ENCODE measurements at places on chromosomes 6 and 20.

GRCh38 chr6:41545247-41545702, 906 bp upstream of the FOXP4 start:
- no peak for DNase-seq

DNA sequence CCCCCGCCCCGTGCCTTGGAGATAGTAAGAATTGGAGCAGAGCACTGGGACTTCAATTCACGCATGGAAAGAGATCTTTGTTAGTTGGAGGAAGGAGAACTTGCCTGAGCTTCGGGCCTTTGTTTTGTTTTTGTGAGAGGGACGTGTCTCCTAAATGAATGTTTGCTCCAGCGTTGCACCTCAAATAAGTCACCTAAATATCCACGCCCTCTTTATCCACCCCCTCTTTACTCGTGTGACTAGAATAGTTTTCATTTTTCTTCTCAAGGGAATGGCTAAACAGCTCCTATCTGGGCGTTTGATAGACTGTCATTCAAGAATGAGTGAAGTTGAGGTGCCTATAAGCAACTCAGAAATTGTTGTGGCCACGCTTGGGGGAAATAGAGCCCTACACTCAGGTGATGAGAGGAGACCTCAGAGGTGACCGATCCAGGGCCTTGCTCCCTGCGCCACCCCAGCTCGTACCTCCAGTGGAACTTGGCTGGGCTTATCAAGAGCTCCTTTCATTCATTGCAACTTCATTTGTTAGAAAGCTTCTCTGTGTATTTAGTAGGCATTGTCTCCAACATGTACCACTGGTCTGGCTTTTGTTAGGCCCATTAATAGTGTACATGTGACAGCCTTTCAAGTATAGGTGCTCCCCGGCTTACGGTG, 861 bp downstream of the PCMTD2 start:
- no peak for DNase-seq

DNA sequence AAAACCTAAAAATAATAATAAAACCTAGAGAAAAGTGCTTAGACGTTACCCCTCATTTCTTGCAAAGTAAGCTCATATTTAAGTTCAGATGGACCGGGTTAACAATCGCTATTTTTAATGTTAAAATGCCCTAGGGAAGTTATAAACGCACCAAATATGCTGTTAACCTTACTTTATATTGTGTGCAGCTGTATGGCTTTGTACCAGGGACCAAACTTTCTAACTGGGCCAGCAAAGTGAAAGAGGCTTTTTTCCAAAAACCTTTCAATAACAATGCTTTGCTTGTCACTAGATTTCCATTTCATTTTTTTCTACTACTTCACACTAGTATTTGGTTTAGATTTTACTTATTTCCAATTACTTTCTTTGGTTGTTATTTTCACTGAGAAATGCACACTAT, 248.5 kb downstream of the FOXC1 start:
- DNase-seq: no peak

DNA sequence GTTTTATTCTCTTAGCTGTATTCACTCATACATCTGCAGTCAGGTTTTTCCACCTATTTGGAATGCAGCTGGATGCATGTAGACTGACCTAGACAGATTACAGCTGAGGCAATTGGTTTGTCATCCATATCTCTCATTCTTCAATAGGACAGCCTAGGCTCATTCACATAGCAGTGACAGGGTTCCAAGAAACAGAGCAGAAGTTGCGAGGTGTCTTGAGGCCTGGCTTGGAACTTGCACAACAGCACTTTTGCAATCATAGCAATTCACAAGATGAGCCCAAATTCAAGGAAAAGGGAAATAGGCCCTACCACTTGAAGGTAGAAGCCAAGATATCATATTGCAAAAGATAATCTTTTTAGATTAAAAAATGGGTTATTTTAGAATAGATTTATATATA, 508.9 kb upstream of the JAG1 start:
- no peak for DNase-seq

DNA sequence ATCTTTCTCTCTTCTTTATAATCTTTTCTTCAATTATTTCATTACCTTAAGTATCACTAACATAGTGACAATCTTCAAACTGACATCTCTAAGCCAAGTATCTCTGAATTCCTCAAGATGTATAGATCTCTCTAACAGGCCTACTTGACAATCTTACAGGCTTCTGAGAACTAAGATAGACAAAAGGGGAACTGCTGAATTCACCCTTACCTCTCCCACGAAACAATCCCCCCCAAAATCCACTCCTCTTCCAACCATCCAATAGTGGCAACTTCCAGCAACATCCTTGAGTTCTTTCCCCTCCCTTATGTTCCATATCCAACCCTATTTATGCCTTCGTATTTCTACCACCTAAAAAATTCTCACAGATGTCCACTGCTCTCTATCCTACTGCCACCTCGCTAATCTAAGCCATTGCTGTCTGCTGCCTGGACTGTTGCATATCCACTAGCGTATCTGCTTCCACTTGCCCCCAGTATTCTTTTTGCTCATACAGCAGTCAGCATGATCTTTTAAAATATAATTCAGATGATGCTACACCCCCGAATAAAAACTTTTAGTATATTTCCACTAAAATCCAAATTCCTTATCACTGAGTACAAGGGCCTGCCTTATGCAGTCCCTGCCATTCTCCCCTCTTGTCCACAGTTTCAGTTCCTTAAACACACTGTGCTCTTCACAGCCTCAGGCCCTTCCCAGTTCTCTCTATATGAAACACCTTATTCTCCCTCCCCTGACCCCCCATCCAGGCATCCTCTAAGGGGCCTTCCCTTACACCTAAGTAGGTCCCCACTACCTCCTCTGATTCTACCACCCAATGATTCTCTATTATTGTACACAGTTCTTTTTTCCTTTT, 8.0 kb downstream of the REPS1 start:
- DNase-seq: no peak

DNA sequence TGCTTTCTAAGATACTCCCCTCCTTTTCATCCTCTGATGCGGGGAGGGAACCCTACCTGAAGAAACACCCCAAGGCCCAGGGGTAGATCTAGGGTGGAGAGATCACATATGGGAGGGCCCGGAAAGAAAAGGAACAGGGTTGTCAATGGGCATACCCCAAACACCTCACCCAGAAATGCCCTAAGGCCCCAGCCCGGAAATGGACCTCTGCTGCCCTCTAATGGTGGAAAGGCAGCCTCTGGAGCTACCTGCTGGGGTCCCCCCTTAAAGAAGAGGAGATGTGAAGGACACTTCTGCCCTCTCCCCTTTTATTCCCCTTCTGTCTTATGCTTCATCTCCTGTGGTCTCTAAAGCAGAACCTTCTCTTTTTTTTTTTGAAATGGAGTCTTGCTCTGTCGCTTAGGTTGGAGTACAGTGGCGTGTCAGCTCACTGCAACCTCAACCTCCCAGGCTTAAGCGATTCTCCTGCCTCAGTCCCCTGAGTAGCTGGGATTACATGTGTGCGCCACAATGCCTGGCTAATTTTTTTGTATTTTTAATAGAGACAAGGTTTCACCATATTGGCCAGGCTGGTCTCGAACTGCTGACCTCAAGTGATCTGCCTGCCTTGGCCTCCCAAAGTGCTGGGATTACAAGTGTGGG, 458 bp upstream of the ARMC12 start:
- DNase-seq: peak; percentile 67
